Fibroblast of the aortic adventitia (primary cell): ENCODE measurements at places on chromosomes 5 and 9. TPM values are rescaled to one million over a fixed set of nuclear protein-coding genes. Genes with fewer than 3 reads are reported as not detected.
A peak's percentile ranks its signal among the peaks of the same experiment; 100 is the strongest.

GNAQ gene
- total RNA-seq = 58.0 and 104 TPM in 2 replicates

ITK gene
- total RNA-seq = not detected in 2 replicates

TUSC1 gene
- 10.5 and 11.3 TPM in 2 replicates for total RNA-seq

NACC2 gene
- total RNA-seq = 17.4 and 27.1 TPM in 2 replicates

NEUROG1 gene
- not detected in 2 replicates for total RNA-seq

DNA sequence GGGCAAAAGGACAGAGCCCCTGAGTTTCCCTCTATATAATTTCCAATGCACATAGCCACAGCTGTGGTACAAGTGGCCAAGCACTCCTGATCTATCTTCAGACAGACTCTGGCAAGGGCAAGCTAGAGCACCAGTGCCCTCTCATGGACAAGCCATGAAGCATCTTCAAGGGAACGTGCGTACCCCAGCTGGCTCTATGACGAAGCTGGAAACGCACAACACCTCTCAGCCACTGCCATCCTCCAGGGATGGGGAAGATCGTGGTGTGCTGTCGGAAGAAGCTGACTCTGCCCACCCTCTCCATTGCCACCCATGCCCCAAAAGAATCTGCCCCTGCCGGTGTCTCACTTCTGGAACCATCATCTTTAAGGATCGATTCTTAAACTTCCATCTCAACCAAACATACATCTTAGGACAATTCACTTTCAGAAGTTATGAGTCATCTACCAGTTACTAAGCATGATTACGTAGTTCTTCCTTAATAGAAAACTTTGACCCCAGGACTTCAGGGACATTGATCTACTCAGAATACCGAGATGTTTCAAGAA, 482.9 kb downstream of the AGTPBP1 start:
- peak; percentile 80 for DNase-seq

- no peak for DNase-seq
These were observed 186.9 kb upstream of the CD180 start for GRCh38 chr5:67383451-67383850.

DNA sequence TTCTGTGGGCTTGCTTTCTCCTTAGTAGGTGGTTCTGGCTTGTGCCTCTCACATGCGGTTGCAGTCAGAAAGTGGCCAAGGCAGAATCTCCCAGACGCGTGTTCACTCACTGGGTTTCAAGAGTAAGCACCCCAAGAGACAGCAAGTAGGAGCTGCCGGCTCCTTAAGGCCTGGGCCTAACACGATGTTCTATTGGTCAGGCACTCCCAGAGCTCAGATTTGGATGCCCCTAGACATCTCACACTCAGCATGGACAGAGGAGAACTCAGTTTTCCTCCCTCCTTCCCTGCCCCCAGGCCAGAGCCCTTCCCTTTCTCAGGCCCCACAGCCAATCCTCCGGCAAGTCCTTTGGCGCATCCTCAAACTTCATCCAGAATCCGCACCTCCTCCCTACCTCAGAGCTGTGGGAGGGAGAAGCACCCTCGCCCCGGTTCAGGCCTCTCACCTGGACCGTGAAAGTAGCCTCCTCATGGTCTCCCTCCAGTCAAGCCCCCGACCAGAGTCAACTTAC, 6.5 kb upstream of the CARD19 start:
- no peak for DNase-seq

DNA sequence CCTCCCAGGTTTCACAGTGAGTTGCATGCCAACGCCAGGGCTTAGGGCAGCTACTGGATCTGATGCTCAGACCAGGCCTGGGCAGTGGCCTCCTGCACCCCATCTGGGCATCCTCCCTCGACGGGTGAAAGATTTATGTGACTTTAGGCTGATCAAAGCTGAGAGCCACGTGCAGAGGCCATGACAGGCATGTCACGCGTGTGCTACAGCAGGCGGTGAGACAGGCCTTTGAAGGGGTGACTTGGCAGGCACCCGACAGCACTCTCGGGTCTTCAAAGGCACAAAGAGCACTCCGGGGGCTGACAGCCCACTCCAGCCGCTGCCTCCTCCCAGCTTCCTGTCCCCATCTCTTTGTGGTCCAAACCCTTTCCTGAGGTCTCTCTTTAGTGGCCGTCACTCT, 66.2 kb downstream of the NTNG2 start:
- no peak for DNase-seq

- DNase-seq = no peak
These were observed at the start of gene CCDC192 for GRCh38 chr5:127702926-127703561. Gene CCDC192 (plus strand): TSS chr5:127703391. CDS start chr5:127703446, 55 bp downstream.

- DNase-seq = no peak
These were observed 21.3 kb downstream of the MRPL36 start for GRCh38 chr5:1778138-1779020.

DNA sequence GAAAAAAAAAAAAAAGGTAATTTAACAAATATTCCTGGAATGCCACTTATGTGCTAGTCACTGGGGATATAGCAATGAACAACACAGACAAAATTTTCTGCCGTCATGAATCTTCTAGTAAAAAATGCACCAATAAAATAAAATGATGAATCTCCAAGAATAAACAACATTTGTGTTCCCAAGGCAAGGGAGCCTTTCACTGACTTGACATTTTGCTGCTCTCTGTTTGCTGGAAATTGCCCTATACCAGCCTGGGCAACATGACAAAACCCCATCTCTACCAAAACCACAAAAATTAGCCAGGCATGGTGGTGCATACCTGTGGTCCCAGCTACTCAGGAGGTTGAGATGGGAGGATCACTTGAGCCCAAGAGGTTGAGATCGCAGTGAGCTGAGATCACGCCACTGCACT, 64.5 kb upstream of the ERBIN start:
- peak; percentile 88 for DNase-seq

DNA sequence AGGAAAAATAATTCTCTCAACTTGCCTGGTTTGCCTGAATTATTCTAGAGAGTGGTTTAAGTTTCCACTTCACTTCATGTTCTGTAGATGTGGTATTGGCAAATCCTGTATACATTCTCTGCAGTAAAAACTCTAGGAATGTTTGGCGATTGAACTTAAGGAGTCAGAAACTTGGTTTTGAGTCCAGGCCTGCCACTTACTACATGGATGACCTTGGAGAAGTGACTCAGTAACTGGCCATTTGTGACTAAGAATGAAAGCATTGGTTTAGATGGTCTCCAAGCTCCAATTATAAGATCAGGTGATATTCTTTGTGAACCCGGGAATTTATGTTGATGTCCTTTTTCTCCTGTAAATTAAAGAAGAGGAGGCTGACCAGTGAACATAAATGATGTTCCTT, 233.8 kb downstream of the GAS1 start:
- peak; percentile 93 for DNase-seq

DNA sequence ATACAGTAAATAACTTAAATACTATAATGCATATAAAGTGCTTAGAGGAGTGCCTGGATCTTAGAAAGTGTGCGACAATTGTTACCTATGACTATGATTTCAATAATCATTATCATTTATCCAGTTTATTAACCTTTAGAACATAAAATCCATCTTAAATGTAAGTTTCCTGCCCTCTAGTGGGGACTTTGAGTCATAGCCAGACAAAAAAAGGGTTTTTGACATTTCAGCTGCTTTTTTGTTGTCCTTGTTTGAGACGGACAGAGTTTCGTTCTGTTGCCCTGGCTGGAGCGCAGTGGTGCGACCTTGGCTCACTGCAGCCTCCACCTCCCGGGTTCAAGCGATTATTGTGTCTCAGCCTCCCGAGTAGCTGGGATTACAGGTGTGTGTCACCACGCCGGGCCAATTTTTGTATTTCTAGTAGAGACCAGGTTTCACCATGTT, 9.7 kb upstream of the C9orf152 start:
- DNase-seq = peak; percentile 75

DNA sequence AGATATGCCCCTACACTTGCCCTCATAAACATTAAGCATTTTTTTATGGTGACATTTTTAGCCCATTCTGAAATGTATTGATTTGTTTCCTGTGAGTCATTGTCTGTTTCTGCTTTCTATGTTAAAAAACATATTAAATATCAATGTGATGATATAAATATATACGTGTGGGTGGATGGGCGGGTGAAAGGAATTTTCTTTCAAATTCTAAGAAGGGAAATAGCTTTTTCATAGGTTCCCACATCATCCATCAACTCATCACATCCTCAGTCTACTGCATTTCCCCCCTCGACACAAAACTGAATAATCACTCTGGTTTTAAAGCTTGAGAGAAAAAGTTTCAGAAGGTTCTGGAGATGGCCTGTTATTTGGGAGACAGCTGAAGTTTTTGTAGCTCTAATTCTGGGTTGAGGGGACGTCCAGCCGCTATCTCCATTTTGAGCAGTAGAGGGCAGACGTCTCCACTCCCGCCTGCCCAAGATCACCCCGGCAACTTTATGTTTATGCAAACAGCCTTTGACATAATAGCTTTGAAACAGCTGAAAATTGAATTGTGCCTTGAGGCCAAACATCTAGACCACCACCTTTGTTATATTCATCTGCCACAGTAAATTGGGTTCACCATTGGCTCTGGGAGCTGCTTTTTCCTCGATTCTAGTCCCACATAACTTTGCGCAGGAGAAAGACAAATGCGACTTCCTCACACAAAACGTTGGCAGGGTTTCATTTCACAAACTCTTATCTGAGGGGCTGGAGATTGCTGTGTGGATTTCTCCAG, 216.2 kb upstream of the CLINT1 start:
- peak; percentile 71 for DNase-seq

DNA sequence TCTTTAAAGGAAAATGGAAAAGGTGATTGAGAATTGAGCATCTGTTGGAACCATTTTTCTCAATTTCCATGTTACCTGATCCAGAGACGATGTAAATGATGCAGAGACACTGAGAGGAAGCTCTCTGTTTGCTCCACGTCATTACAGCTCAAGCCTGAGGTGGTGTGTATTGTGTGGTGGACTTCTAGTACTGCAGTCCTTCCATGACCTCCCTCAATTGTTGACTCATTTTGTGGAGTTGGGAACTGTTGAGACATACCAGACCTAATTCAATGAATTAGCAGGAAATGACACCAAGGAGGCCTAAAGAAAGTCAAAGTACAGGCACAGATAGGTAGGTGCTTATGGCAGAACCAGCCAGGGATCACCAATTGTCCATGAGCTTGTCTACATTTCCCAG, 15.6 kb upstream of the LVRN start:
- no peak for DNase-seq

DNA sequence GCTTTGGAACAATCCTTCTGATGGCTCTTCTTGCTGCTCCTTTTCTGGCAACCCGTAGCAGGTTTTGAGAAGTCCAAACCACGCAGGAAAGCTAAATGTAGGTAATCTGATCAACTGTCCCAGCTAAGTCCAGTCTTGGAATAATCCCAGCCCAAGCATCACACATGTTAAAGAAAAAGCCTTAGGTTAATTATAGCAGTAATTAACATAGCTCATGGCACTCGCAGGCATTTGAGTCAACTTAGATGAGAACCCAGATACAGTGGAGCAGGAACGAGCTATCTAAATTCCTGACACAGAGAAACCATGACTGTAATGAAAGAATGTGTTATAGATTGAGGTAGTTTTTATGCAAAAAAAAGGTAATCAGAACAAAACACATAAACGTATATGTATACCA, 844.8 kb downstream of the CDH9 start:
- no peak for DNase-seq

DNA sequence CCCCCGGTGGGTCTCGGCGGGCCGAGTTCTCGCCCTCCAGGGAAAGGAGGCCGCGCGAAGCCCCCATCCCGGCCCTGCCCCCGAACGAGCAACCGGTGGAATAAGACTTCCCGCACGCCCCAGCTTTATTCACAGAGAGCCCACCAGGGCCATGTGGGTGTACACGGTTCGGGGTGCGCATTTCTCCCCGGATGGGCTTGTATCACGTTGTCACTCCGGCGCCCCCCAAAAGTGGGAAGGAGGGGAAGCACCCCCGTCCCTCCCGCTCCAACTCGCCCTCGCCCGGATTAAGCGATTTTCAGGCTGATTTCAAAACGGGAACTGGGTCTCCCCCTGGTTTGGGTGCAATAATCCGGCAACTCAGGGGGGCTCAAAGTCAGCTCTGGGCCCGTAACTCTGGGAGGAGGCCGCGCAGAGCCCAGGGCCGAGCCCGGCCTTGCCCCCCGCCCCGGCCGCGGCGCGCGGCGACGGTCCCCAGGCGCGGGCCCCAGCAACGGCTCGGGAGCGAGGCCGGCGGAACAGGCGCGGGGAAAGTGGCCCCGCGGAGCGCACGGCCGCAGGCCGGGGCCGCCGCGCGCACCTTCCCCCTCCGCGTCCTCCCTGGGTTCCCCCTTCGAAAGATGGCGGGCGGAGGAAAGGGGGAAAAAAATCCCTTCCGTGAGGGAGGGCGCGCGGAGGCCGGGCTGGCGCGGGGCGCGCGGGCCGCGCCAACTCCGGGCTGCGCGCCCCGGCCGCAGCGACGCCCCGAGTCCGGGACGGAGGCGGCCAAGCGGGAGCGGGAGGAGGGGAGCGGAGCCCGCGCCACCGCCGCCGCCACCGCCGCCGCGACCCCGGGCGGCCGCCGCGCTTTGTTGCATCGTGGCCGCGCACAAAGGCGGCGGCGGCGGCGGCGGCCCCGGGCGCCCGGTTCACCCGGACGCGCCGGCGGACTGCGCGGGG, 644 bp downstream of the BRD3 start:
- DNase-seq = peak; percentile 19

DNA sequence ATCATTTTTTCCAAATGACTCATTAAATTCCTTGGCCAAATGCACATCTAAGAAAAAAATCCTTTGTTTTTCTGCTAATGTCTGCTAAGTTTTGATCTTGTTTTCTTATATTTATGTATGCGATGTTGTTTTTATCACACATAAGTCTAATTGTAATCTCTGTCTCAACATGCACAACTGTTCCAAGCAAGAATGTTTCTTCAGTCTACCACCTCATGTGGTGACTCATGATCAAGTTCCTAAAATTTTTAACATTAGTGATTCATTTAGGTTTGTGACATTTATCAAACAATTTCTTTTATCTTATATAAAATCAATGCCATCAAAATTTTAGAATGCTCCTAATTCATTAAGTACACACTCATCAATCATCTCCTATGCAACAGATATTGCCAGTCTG, 763.9 kb upstream of the FAM174A start:
- no peak for DNase-seq

GRCh38 chr9:136806067-136806466, 1.7 kb upstream of the RABL6 start:
- no peak for DNase-seq

DNA sequence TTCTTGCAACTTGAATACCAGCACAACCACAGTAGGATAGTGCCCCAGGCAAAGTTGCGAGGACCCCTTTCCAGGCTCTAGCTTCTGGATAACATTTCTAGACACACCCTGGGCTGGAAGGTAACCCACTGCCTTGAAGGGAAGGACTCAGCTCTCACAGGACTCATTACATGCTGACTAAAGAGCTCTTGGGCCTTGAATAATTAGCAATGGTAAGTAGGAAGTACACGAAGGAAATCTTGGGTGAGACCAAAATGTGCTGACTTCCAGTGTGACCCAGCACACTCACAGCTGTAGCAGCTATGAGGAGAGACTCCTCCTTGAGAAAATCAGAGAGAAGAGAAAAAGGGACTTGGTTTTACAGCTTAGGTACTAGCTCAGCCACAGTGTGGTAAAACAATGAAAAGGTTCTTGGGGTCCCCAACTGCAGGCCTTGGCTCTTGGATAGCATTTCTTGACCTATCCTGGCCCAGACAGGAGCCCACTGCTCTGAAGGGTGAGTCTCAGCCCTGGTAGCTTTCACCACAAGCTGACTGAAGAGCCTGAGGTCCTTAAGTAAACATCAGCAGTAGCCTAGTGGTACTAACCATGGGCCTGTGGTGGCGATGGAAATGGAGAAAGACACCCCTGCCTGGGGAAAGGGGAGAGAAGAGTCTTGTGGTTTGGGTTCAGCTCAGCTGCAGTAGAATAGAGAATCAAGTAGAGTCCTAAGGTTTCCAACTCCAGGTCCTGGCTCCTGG, 621.7 kb downstream of the SEMA5A start:
- no peak for DNase-seq
